ENCODE measurements at places on chromosomes 6 and 20. TPM values are rescaled to one million over a fixed set of nuclear protein-coding genes. Genes with fewer than 3 reads are reported as not detected.

FOXQ1 gene
- total RNA-seq = not detected

ADGRB3 gene
- total RNA-seq = 1.7 TPM

PDSS2 gene
- total RNA-seq = 6.5 TPM

PTCHD4 gene
- total RNA-seq = 1.1 TPM

DNA sequence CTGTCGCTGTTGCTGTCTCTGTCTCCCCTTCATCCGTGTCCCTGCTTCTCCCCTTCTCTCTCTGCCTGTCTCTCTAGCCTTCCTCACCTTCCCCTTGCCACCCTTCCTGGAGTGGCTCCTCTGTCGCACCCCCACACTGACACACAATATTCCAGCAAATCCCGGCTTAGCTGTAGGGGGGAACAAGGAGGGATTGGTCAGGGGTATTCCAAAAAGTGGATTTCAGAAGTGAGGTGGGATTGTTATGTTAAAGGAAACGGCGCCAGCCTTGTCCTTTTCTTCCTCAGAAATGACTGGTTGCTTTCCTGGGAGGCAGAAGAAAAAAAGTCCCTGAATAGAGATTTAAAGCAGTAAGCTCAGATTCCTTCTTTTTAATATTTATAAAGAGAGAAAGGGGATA lies 76.3 kb upstream of the SIRPA start:
- no peak for DNase-seq

DNA sequence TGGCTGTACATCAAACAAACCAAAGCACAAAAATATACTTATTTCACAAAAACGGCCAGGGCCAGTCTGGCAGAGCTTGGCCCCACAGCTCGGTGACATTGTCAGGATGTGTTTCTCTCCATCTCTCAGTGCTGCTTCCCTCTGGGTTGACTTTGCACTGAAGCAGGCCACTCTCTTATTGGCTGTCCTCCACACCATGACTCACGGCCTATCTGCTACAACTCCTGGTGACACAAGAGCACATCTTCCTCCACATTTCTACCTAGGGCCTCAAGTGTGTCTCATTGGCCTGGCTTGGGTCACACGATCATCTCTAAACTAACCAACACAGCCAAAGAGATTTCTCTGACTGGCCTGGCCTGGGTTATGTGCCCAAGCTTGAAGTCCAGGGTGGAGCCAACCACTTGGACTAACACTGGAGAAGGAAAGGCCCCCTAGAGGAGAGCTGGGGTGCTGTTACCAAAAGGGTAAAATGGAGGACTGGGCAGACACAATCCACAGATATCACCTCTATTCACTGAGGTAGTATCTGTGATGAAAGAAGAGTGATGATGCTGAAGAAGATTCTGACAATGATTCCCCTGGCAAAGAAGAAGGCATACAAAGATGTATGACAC lies 159.8 kb upstream of the TSHZ2 start:
- DNase-seq = no peak

- no peak for DNase-seq
Observed at GRCh38 chr6:63063631-63064271, 147.5 kb upstream of the FKBP1C start.

- no peak for DNase-seq
Observed at GRCh38 chr6:163888030-163888819, 473.7 kb downstream of the QKI start.

DNA sequence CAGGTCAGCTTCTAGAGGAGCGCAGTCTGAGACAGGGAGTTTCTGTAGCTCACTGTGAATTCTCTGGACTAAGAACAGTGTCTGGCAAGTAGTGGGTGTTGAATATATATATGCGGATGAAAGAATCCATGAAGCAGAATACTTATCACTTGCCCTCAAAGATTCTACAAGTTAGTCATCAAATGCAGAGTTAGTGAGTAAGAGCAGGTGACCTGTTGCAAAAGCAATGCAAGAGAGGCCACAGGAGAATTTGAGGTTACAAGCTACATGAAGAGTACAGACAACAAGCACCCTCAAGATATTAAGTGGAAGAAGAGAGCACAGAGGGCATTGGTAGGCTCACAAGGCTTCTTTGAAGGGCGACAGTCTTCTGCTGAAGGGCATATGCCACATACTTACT lies 103.4 kb upstream of the BTBD3 start:
- DNase-seq = no peak

DNA sequence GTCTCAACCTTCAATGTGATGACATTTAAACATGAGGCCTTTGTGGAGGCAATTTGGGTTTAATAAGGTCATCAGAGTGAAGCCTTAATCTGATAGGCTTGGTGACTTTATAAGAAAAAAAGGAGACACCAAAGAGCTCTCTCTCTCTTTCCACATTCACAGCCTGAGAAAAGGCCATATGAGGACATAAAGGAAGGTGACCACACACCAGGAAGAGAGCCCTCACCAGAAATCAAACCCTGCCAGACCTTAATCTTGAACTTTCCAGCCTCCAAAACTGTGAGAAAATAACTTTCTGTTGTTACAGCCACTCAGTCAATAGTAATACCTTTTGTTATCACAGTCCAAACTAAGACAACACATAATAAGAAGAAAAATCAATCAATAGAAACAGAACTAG lies 47.7 kb downstream of the COL12A1 start:
- DNase-seq = no peak

GRCh38 chr6:7590918-7591302 lies 912 bp downstream of the SNRNP48 start:
- DNase-seq = no peak
